ENCODE measurements at places on chromosomes 2 and 18.

GRCh38 chr2:242020196-242021004, 150.9 kb downstream of the RTP5 start:
- no peak for DNase-seq

- no peak for DNase-seq
These were observed 279.4 kb upstream of the NXPH2 start for GRCh38 chr2:139059617-139060016.

GRCh38 chr2:128317181-128317898, 1.3 kb downstream of the HS6ST1 start:
- no peak for DNase-seq

DNA sequence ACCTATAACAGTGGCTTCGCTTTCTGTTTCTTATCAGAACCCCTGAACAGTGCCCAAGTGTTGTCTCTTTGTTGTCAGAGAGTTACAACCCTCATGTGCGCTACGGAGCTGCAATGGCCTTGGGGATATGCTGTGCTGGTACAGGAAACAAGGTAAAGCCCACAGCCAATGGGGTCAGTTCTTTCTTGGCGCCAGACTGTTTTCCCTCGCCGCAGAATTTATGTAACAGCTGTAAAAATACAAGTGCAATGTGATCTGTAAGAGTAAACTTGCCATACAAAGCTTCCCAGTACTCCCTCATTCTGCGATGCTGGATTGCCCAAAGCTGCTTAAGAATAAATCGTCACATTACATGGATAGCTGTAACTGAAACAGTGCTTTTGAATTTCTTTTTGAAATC, 13.9 kb upstream of the HTR2B start:
- no peak for DNase-seq

All from activated T-helper 1 cell treated with Interleukin-2 at 50 U/mL for 16 hours (primary cell).